Effector CD4-positive, alpha-beta T cell (primary cell): ENCODE measurements at places on chromosomes 4 and X.

DNA sequence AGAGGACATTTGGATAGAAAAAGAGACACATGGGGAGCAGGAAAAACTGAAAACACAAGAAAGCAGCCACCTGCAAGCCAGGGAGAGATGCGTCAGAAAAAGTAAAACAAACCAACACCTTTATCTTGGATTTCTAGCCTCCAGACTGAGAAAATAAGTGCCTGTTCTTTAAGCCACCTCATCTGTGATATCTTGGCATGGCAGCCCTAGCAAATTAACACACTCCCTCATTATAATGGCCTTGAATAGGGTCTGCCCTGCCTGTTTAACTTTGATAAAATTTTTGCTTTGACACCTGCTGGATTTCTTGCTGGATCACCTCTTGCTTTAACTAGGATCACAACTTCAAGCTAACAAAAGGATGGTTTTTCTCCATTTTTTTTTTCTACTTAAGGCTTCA, 1892.0 kb upstream of the IGFBP7 start:
- no peak for DNase-seq

- DNase-seq: no peak
These were observed 101.7 kb downstream of the RAPGEF2 start for GRCh38 chr4:159204566-159204965.

GRCh38 chr4:129140521-129140920, 44.6 kb downstream of the C4orf33 start:
- DNase-seq: no peak

DNA sequence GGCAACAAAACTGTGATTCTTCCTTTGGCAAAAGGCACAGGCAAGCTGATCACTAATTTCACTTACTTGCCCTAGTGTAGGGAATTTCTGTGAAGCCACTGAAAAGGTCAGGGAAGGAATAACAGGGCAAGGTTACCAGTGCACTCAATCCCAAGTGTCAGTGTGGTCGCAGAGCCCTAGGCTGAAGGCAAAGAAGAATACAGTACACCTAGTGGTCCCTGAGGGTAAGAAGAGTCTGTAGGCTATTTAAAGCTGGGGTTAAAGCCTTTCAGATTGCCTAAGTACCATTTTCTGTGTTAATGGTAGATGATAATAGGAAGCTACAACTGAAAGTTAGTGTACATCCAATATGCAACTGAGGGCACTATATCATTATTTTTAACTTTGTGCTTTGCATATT, 173.6 kb upstream of the NRK start:
- DNase-seq: no peak

GRCh38 chrX:101551380-101551767, 1.0 kb downstream of the ARMCX1 start:
- no peak for DNase-seq

DNA sequence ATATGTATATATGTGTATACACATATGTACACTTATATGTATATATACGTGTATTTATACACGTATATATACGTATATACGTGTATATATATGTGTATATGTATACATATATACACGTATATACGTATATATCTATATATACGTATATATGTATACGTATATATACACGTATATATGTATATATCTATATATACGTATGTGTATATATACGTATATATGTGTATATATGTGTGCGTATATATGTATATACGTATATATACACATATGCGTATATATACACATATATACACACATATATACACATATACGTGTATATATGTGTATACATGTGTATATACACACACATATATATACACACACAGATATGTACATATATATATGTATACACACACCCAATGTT, 348.0 kb upstream of the LCORL start:
- no peak for DNase-seq

- DNase-seq: no peak
These were observed 242.9 kb upstream of the GK2 start for GRCh38 chr4:79650794-79651431.

- no peak for DNase-seq
These were observed 145.0 kb downstream of the SPCS3 start for GRCh38 chr4:176464748-176465147.

- no peak for DNase-seq
These were observed 62.8 kb downstream of the FAM9B start for GRCh38 chrX:8971116-8971515.

DNA sequence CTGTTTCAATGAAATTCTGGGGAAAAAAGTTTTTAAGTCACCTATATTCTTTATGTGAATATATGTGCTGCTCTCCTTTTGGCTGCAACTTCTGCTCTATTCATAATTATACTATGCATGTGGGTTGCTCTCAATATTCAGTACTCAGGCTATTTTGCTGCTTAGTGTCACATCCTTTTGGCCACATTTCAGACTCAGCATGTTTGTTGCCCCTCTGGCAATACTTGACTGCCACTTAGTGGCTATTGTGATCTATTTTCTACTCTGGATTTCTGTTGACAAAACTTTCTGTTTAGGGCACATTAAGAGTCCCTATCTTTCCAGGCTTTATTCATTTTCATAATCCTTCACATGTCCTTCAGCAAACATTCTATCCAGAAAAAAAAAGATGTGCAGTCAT, 15.8 kb upstream of the CT45A1 start:
- no peak for DNase-seq

GRCh38 chrX:53039236-53039635, 9.4 kb upstream of the GPR173 start:
- no peak for DNase-seq

- no peak for DNase-seq
These were observed 39.6 kb upstream of the PDLIM5 start for GRCh38 chr4:94412019-94412657.

DNA sequence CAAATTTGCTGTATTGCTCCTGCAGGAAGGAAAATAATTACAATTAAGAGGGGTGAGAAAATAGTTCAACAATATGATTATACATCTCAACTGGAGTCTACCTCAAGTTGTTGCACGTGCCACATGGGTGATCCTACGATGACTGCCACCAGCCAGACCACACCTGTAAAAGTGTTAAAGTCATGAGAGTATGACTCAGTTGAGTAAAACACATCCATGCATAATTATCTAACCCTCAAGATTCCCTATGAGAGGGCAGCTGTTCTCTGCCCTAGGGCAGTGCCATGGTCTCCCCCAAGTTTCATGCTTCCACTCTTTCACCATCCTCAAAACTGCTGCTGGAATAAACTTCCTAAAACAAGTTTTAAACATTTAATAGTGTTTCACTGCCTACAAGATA, 44.1 kb downstream of the QRFPR start:
- no peak for DNase-seq

DNA sequence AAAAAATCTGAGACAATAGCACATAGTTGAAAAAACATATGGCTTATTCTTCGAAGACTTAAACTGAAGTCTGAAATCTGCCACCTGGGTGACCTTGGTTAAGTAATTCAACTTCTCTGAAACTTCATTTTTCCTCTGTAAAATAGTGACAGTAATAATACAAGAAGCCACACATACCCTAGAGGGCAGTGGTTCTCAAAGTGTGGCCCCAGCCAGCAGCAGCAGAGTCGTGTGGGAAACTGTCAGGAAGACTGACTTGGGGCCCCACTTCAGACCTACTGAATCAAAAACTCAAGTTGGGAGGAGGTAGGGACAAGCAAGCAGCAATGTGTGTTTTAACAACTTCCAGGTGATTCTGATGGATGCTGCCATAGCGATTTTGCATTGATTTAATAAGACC, 249.9 kb downstream of the HNRNPD start:
- DNase-seq: no peak

GRCh38 chrX:135307171-135307570, 2.1 kb upstream of the ETDC start:
- no peak for DNase-seq

- DNase-seq: no peak
These were observed 41.0 kb downstream of the GAB1 start for GRCh38 chr4:143377611-143378099.

DNA sequence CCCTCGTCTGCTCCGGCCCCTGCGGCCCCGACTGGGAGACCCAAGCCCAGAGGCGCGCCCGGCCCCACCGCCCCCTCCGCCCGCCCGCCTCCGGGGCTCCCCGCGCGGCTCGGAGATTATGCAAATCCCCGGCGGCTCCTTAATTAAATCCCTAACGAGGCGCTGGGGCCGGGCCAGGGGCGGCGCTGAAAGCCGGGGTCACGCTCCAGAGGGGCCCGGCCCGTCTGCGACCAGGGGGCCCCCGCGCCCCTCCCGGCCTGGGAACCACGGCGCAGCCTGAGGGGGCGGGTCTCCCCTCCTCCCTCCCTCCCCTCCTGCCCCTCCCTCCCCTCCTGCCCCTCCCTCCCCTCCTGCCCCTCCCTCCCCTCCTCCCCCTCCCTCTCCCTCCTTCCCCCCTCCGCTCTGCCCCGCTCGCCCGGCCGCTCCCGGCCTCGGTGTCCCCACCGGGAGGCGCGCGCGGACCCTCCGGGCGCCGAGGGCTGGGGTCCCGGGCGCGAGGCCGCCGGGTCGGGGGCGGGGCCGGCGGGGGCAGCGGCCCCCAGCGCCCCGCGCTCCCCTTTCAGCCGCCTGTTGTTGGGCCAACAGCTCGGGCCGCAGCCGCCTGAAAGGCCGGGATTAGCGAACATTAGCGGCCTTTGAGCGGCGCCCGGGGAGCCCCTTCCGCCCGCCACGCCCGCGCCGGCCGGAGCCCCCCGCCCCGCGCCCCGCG, 25.9 kb upstream of the FGFR3 start:
- DNase-seq: no peak

- DNase-seq: no peak
These were observed 358.5 kb downstream of the SPOCK3 start for GRCh38 chr4:166875821-166876220.

DNA sequence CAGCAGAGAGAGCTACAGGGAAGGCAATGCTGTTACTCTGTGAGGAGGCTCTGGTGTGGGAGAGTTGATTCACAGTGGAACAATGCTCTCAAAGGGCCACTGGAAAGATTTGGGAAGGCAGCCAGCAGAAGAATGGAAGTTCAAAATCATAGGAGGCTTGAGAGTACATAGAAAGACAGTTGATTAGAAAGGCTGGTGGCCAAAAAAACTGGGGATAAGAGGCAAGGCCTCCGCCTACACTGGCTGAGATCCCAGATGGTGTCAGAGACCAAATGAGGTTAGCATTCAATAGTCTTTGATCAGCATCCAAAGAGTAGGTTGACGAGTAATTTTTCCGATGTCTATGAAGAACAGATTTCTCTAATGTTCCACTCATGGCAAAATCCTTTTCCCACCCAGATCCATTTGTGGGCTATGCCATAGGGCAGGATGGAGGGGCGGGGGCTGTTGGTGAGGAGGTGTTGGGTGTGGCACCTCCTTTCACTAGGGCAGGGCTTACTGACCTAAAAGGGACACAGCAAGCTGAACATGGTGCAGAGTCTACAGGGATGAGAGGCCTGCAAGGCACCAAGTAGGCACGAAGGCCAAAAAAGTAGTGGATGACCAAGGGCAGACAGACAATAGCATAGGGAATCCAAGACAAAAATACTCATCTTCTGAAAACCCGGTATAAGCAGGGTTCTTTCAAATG, 15.1 kb downstream of the TEC start:
- DNase-seq: no peak

GRCh38 chrX:12282991-12283390, 144.7 kb downstream of the FRMPD4 start:
- no peak for DNase-seq
